ENCODE measurements at places on chromosomes 1 and 21.

GRCh38 chr1:211309617-211310016 is 17.0 kb upstream of the TRAF5 start:
- no peak for DNase-seq

GRCh38 chr1:62926681-62927252 is 142.8 kb downstream of the ATG4C start:
- DNase-seq, result no peak

DNA sequence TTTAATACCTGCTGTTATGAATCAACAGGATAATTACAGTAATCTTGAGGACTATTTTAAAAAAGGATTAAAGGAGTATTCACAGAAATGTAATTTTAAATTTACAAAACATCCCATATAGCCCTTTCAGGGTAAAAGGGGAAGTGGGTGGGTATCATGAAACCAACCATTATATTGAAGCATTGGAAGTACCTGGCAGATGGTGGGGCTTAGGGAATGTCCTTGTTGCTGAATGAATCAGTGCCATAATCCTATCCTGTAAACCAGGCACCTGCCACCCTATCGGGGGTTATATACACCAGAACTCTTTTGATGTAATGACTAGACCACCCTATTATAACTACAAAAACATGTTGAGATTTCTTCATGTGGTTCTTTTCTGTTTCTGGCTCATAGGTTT is 30.4 kb downstream of the CDC14A start:
- peak; percentile 49 for DNase-seq

DNA sequence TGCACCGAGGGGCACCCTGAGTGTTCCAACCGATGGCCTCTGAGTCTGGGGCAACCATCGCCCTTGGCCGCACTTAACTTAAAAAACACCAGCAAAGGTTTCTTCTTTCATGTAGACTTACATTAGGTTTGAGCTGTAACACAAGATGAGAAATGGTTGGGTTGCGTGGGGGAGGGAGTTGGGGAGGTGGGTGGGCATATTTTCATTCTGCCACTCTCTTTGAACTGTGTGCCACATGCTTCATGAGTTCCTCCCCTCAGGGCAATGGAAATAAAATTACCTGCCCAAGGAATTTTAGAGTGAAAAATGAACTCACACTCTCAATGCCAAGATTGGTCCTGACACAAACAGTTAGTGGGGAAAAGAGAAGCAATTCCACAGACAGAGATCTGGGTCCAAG is 430.1 kb upstream of the USP24 start:
- no peak for DNase-seq

DNA sequence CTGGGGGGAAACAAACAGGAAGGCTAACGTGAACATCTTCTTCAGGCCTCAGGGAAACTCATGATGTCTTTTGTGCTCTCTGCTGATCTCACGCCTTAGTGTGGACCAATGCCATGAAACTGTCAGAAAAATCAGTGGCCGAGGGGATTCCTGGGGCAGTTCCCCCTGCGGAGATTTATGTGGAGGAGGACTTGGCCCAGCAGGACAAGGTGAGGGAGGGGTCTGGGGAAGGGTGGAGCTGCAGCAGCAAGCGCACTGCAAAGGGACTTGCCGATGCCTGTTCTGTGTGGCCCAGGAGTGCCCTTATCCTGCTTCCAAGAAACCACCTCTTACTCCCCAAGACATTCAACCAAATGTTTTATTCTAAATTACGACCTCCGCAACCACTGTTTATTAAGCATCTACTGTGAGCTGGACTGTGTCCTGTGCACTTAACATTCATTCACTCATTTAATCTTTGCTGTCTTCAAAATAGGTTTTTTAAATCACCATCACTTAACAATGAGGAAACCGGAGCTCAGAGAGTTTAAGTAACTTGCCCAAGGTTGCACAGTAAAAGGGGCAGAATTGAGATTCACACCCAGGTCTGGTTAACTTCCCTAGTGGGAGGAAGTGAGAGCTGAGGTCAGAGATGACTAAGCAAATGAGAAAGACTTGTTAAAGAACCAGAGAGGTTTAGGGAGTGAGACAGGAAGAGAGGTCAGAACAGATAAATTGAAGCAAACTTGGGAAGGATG is 49.7 kb downstream of the FHAD1 start:
- DNase-seq, result peak; percentile 79

- DNase-seq, result no peak
These were observed 26.6 kb downstream of the NIBAN1 start for GRCh38 chr1:184947497-184948256.

- DNase-seq, result no peak
These were observed 10.4 kb upstream of the RHBG start for GRCh38 chr1:156358641-156359040.

DNA sequence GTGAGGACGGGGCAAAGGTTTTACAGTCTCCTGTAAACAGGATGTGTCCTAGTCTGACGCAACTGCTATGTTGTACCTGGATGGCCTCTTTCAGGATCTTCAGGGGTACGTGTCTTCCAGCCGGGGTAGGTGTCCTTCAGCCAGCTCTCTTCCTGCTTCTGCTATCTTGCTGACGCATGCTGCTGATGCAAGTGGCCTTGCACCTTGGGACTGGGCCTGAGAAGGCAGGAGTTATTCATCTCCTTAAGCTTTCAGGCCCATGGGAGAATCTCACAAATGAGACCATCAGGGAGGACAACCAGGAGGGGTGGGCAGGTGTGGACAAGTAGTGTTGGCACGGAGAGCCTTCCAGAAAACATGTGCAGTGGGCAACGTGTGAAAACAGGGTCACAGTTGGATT is 7.9 kb upstream of the SPRR1B start:
- no peak for DNase-seq
